ENCODE measurements at places on chromosomes 3 and 15.

GRCh38 chr3:125067225-125067624 is 11.4 kb upstream of the HEG1 start:
- DNase-seq: no peak

DNA sequence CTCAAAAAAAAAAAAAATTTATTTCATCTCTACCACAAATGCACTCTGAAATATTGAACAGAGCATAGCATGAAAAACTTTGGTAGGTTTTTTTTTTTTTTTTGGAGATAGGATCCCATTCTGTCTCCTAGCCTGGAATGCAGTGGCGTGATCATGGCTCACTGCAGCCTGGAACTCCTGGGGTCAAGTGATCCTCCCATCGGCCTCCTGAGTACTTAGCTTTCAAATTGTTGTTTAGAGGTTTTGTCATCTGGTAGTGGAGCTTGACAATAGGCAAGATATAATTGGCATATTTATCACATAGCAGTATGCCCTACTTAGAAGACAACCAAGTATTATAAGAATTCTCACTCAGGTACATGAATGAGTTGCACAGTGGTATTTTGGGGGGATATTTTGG is 234.2 kb upstream of the ST8SIA2 start:
- DNase-seq: no peak

DNA sequence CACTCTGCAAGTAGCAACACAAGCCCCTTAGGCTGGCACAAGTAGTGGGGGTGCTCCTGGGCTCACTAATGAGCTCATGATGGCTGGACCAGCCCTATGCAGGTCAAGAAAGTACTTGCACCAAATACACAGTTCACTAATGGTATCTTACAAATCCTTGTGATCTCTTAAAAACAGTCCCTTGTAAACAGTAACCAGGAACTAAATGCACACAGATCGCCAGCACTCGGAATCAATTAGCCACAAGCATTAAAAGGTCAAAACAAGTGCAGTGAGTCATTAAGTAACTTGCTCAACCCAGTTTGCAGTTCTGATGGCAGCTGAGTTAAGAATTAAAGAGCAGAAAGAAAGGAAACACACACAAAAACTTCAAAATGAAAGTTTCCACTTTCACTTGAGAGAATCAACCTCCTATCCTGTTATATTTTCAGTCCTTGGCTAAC is 43.2 kb downstream of the ARHGEF3 start:
- DNase-seq: no peak

GRCh38 chr3:156802821-156803606 is 23.1 kb upstream of the LEKR1 start:
- DNase-seq: no peak

- DNase-seq: no peak
Measured at GRCh38 chr3:16300881-16301359, 35.9 kb downstream of the OXNAD1 start.

- DNase-seq: no peak
Measured at GRCh38 chr15:74795966-74796625, 14.2 kb downstream of the CSK start.

GRCh38 chr15:50906954-50907600 is 1.4 kb upstream of the AP4E1 start:
- DNase-seq: no peak

GRCh38 chr3:10280571-10280970 is 12.2 kb downstream of the GHRL start:
- DNase-seq: no peak

GRCh38 chr3:18670759-18671158 is 245.6 kb upstream of the SATB1 start:
- DNase-seq: no peak

- no peak for DNase-seq
Measured at GRCh38 chr15:101027273-101027901, 108.2 kb downstream of the LRRK1 start.

GRCh38 chr15:97096303-97096835 is 765.9 kb downstream of the NR2F2 start:
- DNase-seq: no peak

GRCh38 chr3:81851176-81851575 is 89.7 kb upstream of the GBE1 start:
- no peak for DNase-seq

DNA sequence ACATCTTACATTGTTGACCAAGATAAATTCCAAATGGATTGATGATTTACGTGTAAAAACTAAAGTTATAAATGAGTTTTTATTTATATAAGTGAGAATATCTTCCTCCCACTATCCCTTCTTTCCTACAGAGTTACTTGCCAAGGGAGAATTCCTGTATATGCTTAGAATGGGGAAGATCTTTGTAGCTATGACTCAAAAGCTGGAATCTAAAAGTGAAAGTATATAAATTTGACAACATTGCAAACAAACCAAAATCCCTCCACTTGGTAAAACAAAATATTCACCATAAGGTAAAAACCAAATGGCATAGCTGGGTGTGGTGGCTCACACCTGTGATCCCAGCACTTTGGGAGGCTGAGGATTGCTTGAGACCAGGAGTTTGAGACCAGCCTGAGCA is 52.7 kb upstream of the GCNT3 start:
- DNase-seq: no peak

All from cortex of kidney (tissue), 1 donor.